Activated CD8-positive, alpha-beta memory T cell treated with anti-CD3 and anti-CD28 coated beads for 48 hours (primary cell): ENCODE measurements at places on chromosomes 13 and 19.
A peak's percentile ranks its signal among the peaks of the same experiment; 100 is the strongest.

DNA sequence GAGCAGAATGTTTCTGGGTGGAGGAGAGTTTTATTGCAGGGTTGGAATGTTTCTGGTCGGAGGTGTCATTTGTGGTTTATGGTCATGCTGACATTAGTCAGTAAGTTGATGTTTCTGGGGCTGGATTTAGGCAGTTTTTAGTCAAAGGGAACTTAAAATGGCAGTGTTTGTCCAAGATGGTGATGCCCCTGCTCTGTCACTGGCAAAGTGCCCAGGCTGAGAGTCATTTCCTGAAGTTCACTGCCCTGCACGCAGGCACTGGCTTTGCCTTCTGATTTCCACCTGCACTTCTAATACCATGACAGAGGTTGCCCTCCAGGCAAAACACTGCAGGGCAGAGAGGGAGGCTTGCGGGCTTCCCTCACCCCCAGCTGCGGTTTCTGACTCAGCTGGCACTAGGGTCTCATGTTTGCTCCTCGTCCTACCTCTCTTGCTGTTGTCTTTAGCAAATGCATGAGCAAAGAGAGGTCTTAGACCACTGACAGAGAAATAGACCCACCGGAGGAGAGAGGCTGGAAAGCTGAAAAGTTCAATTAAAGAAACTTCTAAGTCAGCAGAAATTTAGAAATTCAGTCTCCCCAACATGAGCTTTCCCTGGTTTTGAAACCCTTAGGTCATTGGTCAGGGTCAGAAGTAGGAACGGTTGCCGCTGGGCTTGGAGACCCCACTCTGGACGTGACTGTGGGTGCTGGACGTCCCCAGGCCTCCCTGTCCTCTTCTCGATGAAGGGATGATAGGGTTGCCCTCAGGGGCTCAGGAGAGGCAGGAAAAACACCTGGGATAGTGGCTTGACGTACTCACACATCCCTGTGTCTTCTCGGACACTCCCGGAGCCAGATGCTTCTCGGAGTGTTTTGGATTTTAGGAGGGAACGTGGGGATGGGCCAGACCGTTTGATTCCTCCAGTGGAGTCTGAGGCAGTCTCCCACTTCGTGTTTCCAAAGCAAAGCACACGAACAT is 26.3 kb downstream of the TMEM255B start:
- no peak for DNase-seq

DNA sequence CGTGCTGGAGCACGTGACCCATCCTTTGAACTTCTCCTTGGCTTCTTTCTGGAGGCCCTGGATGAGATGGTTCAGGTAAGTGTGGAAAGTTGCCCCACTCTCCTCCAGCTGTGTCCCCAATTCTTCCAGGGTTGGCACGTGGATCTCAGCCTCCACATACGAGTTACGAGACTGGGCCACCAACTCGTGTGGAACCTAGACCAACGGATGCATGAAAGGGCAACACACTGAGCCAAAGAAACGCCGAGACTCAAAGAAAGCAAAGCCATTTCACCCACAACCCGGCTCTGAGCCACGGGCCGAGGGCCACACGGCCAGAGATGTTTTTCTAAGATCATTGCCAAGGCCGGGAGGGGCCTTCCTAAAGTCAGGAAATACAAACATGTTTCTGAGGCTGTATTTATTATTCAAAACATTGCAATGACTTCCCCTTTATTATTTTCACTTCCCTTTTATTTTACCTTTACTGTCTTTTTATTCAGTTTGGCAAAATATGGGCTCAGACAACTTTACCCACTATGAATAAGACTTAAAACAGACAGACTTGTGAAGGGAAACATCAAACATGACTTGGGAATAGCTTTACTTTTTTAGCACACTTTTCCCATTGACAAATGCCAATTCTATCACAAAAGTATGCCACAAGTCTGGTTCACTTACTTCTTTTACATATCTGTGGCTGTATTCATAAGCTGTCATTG is 94.6 kb downstream of the KL start:
- DNase-seq, result no peak

DNA sequence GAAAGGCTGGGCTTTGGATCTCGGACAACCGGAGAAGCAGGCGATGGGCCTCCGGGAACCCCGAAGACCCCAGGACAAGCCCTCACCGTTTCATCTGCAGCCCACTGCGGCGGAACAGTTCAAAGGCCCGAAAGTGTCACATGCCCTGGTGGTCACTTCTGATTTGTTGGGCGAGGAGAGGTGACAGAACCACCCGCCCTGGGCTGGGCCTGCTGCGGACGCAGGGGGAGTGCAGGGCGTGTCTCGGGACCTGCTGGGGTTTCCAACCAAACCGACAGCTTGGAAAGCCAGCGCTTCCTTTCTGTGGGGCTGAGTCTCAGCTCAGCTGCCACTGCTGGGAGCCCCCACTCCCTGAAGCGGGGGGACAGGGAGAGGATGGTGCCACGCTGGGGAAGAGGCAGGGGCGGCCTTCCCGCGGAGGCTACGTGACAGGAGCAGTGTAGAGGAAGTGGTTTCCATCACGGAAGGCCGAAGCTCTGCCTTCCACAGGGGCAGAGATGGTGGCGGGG is 22.8 kb upstream of the ZBTB7A start:
- peak; percentile 49 for DNase-seq

- no peak for DNase-seq
These were observed 84.8 kb downstream of the SIPA1L3 start for GRCh38 chr19:37991841-37992248.

GRCh38 chr13:40994581-40995230 is 24.4 kb downstream of the ELF1 start:
- DNase-seq, result no peak

- no peak for DNase-seq
These were observed 6.3 kb downstream of the MAP1S start for GRCh38 chr19:17725422-17726078.

DNA sequence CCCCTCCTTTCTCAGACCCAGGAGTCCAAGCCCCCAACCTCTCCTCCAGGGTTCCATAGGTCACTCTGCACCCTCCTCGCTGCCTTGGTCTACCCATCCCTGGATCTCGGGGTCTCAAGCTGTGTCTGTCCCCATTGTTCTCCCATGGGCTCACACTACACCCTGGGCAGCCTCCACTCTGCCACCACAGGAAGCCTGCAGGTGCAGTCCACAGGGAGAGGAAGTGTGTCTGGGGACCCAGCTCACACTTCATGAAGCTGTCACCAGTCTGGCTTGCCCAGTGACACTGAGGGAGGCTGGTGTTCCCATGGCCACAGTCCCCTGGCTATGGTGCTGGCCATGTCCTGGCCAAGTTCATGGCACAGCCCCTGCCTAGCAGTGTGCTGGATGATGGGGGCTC is 5.3 kb downstream of the NECTIN2 start:
- no peak for DNase-seq

DNA sequence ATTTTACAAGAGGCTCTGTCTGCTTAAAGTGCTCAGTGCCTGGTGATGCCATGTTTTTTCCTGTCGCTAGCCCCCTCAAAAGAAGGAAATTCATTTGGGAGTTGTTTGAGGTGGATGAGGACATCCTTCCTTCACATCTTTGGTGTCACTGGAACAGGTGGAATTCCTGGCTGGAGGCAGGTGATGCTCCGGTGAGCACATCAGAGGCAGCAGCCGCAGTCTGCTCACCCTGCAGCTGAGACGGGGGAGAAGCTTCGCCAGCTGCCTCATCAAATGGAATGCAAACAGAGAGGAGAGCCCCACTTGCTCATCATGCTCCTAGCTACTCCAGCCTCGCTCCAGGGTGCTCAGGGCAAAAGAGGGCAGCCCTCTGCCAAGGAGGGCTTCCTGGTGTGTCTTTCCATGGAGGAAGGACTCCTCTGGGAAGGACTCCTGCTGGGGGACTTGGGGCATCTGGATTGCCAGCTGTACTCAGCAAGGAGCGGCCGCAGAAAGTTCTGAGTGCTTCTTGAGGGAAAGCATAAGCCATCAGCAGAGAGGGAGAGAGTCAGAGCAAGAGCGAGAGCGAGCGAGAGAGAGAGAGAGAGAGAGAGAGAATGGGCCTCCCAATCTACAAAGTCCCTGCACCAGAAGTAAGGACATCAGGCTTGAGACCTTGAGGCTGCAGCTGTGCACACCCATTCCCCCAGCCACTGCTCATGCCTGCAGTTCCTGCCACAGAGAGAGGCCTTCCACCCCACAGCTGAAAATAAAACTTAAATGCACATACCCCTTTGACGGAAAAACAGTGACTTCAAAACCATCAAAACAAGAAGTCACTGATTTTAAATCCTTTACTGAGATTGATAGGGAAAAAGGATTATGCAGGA is 74.3 kb upstream of the UBL3 start:
- DNase-seq, result no peak

- DNase-seq, result peak; percentile 77
These were observed 2.5 kb downstream of the DBP start for GRCh38 chr19:48634424-48635262.

GRCh38 chr19:8373867-8374813 is 10.2 kb downstream of the ANGPTL4 start:
- no peak for DNase-seq

GRCh38 chr19:16625163-16625958 is 2.6 kb downstream of the MED26 start:
- no peak for DNase-seq

DNA sequence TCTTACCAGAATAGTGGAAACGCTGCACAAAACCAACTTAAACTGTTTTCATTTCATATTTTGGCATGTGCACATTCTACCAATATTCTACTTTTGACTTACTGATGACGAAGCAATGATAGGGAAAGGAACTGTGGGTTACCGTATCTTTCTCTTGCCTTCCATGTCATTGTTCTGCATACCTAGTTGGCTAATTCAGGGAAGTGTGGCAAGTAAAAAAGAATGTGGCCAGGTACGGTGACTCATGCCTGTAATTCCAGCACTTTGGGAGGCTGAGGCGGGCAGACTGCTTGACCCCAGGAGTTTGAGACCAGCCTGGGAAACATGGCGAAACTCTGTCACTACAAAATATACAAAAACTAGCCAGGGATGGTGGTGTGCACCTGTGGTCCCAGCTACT is 108.2 kb downstream of the SIPA1L3 start:
- no peak for DNase-seq

GRCh38 chr13:104256701-104257100 is 1190.5 kb upstream of the SLC10A2 start:
- no peak for DNase-seq

DNA sequence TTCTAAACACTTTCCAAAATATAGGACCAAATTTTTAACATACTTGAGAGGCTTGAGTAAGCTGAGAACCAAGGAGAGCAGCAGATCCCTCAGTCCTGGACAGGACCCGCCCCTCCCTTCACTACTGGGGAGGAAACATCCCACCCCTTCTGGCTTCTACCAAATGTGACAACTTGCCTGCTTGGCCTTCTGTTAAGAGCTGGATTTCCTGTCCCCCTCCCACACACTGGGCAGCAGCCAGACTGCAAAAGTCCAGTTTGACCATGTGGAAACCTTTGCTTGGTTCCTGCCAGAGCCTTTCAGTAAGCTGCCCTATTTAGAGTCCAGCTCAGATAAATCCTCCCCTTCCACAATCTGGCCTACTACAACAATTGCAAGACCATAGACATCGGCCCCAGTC is 84.3 kb downstream of the FGF14 start:
- DNase-seq, result no peak

DNA sequence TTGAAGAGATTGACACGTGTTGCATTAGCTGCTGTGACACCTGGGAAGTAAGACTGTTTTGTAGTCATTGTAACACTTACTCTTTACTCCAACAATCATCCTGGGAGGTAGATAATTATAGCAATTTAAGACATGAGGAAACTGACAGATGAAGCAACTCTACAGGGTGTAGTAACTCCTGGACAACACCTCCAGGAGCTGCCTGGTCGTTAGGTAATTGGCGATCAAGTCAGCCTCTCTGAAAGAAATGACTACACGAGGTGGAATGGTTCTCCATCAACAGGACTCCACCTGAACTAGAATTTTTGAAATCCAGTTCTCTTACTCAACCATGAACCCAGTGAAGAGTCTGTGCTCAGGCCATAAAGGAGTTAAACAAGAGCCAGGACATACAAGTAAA is 43.0 kb upstream of the LRCH1 start:
- DNase-seq, result no peak

- no peak for DNase-seq
These were observed 329.6 kb downstream of the KCTD12 start for GRCh38 chr13:76556627-76557026.

DNA sequence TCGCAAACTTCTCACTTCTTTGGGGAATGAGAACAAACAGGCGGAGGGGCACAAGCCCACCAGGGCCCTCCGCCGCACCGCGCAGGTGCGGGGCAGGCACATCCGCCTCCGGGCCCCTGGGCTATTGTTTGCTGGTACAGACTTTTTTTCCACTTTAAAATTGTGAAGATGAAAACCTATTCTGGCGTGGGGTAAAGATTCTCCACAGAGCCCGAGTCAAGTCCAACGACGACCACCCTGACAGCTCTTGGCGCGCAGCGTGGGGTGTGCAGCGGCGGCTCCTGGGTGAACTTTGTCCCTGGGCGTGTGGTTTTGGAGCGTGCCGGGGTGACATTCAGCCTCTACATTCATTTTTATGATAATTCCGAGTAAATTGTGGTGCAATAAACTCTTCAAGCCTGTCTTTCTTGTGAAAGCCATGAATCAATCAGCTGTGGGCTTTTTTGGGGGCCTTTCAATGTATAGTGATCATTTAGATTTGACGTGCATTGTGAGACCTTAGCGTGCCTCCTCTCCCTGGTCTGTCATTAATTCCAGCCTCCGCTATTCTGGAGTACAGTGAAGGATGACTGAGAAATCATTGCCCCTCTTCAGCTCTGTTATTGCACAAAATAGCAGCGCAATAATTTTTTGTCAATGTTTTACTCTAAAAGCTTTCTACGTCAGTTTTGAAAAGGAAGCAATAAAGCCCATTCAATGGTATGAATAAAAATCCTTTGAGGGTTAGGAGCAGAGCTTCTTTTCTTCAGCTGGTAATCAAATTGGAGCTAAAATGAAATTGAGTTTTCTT is 90.0 kb downstream of the TEX29 start:
- no peak for DNase-seq

- no peak for DNase-seq
These were observed 13.8 kb downstream of the FGF21 start for GRCh38 chr19:48768994-48769713.

DNA sequence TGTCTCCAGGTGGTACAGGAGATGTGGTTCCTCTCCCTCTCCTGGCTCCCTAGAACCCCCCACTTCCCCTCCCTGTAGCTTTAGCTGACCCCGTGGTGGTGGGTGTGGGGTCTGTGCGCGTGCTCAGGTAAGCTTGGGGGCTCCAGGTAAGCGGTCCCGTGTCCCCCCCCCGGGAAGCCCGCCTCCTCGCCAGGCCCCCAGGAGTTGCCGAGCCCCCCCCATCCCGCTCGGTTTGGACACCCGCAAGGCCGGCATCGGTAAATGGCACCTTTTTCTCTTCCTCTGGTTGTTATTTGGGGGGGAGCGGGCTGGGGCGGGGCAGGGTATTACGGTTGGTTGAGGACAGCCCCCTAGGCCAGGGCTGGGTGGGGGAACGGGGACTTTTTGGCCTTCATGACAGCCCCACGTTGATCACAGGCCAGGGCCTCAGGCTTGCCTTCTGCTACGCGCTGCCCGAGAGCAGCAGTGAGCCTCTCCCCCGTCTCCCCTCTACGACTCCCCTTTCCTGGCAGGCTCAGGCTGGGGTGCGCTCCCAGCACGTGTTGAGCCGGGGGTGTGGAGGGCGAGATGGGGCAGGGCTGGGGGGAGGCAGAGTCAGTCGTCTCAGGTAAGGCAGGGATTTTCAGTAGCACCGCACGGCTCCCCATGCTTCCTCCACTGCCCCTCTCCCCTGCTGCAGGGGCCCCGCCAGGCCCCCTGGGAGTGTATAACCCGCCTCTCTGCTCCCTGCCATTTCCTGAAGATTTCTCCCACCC is 10.7 kb upstream of the LIN7B start:
- no peak for DNase-seq
